ENCODE measurements at places on chromosomes 12 and 14.
A peak's percentile ranks its signal among the peaks of the same experiment; 100 is the strongest.

GRCh38 chr14:104865631-104866441 is 768 bp downstream of the CEP170B start:
- DNase-seq, result peak; percentile 27

- DNase-seq, result no peak
Measured at GRCh38 chr14:104879201-104879982, 14.3 kb downstream of the CEP170B start.

GRCh38 chr12:92518071-92518470 is 184.7 kb upstream of the PLEKHG7 start:
- no peak for DNase-seq

- DNase-seq, result no peak
Measured at GRCh38 chr12:94676031-94676641, 25.8 kb upstream of the TMCC3 start.

- DNase-seq, result no peak
Measured at GRCh38 chr14:99207456-99207855, 64.5 kb downstream of the BCL11B start.

DNA sequence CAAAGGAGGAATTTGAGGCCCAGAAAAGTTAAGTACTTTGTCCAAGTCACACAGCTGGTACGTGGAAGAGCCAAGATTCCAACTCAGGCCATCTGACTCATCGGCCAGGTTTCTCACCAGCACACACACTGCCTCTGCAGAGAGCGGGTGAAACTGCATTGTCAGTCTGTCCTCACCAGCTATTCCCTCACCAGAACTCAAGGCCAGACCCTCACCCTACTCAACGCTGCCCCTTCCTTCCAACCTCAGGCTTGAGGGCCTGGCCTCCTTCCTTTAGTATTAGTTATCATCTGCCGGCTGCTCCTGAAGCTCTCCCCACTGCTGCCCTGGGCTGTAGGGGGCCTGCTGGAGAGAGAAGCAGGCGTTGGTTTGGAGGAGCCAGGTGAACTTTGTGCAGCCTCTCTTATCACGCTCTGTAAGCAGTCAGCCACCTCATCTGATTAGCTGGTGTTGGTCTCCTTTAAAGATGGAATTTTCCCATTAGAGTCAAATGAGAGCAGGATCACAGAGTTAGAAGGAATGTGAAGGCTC is 16.6 kb upstream of the PLEK2 start:
- no peak for DNase-seq

DNA sequence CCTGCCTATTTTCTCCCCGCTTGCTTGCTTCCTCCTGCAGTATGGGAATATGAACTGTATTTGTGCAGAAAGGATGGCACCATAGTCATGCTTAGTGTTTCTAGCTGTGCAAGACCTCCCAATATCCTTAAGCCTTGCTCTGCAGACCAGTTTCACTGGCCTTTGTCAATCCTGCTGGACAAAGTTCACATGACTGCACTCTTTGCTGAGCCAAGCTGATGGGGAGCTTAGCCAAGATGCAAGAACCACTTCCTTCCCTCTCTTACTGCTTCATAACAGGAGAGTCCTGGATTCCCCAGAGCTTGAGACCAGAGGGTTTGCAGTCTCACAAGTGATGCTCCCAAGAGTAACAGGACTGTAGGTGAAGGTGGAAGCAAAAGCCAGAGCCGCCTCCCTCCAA is 3.8 kb downstream of the ASIC1 start:
- no peak for DNase-seq

GRCh38 chr14:34450542-34450915 is 11.5 kb downstream of the SPTSSA start:
- no peak for DNase-seq

Measured in skeletal muscle cell (primary cell).